AG04450 (cell line): ENCODE measurements at places on chromosomes 1 and 21.

GRCh38 chr1:202317941-202318925, 23.5 kb downstream of the UBE2T start:
- DNase-seq = no peak

DNA sequence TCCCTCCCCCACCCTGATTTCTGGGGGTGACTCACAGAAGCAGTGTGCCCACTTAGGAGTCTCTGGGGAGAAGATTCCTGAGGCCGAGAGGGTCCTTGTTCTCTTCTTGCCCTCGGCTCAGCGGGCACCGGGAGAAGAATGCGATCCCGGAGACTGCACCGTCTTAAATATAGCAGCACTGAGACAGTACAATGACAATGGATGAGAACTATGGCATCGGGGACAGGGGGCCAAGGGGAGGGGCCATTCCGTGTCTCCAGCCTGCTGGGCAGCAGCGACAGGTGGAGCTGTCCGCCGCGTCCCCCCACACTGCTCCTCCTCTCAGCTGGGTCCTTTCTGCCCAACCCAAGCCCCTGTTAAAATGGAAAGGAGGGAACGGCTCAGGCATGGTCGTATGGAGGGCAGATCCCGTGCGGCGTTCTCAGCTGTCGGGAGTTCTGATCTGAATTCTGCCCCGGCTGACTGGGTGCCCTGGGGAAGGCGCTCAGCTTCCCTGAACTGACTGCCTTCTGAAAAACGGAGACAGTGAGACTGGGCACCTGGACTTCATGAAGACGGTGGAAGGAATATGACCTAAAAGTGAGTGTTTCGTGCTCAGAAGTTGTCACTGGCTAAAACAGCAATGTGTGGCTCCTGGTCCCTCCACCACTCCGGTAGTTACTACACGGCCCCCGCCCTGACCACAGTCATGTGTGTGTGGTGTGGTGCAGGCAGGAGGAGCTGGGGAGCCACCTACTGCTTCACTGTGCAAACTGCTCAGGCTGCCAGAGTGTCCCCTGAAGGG, at the start of gene MYOM3:
MYOM3 (minus strand) TSS at position 140 of the 784 bp plus-strand sequence. CDS start 3,499 bp downstream, outside the sequence.
- peak; percentile 15 for DNase-seq

DNA sequence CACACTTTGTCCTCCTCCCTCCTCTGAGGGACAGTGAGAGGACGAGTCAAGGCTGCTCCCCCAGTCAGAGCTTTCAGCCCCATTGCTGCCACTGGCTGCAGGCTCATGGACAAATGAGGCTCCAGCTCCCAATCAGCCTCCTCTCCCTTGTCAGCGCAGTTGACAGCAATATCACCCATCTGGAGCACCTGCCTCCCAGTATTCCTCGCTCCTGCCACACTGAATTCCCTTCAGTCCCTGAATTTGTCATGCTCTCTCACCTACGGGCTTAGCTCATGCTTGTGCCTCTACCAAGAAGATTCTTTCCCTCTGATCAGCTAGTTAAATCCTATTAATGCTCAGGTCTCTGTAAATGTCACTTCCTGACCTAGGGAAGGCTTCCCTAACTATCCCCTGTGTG, 54.4 kb upstream of the SYT6 start:
- DNase-seq = no peak

DNA sequence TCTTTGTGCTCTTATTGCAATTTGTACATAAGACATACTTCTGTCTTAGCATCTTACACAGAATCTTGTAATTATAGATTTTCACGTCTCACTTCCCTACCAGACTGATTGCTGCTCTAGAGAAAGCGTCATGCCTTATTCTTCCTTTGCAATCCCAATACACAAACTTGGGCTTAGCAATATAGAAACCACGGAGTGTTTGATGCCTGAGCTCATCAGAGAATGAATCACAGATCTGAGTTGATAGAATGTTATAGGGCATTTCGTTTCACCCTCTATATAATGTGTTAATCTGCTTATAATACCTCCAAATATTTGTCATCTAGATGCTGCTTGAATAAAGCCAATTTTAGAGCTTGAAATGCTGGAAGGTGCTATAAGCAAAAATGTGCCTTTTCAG, 6.6 kb downstream of the FMO1 start:
- no peak for DNase-seq

GRCh38 chr1:150271291-150271959, 1.2 kb upstream of the C1orf54 start:
- DNase-seq = no peak

DNA sequence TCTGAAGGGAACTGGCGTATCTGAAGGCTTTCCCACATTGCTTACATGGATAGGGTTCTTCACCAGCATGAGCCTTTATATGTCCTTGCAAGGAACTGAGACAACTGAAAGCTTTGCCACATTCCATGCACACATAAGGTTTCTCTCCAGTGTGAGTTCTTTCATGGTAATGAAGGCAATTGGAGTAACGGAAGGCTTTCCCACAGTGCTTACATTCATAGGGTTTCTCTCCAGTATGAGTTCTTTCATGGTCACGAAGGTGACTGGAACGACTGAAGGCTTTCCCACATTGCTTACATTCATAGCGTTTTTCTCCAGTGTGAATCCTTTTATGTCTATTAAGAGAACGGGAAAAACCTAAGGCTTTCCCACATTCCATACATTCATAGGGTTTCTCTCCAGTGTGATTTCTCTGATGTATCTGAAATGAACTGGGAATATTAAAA, 15.0 kb downstream of the ZNF124 start:
- no peak for DNase-seq

DNA sequence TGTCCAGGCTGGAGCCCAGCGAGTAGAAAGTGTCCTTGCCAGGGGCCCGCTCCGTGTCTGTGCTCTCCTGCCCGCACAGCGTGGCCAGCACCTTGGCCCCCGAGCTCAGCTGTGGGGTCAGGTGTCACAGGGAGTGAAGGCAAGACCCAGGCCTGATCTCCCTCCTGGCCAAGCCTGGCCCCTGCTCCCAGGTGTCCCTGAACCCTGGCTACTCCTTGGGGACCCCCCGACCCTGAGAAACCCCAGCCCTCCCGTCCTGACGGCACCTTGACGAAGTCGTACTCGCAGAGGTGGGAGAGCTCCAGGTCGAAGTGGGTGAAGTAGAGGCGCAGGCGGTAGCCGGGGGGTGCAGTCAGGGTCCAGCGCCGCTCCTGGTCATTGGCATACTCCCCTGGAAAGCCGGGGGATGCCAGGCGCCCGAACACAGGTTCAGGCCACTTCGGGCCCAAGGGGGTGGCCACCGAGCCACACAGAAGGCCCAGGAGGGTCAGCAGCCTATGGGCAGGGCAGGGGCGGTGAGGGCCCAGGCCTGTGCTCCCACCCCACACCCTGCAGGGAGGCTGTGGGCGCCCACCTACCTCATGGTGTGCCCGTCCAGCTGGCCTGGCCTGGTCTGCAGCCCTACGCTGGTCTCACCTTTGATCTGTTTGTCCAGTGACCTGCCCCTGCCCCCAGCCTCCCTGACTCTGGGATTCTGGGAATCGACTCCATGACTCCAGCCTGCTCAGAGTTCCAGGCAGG, at the start of gene MASP2:
MASP2 (minus strand) TSS at position 615 of the 741 bp plus-strand sequence; CDS start at position 583, 32 bp downstream.
- no peak for DNase-seq
